ENCODE measurements at places on chromosomes 2 and 18. TPM values are rescaled to one million over a fixed set of nuclear protein-coding genes. Genes with fewer than 3 reads are reported as not detected.

The DES gene
- 29.3 TPM for total RNA-seq

The CFC1 gene
- not detected for total RNA-seq

The CROCC2 gene
- 0.12 TPM for total RNA-seq

The TMEM200C gene
- 0.12 TPM for total RNA-seq

The FRZB gene
- total RNA-seq = 0.32 TPM

The CD207 gene
- total RNA-seq = not detected

The OTOS gene
- not detected for total RNA-seq

The LIMS4 gene
- 0.20 TPM for total RNA-seq

The KLHL30 gene
- 0.08 TPM for total RNA-seq

The ASB18 gene
- not detected for total RNA-seq

The CAVIN2 gene
- 8.7 TPM for total RNA-seq

The AMER3 gene
- total RNA-seq = not detected

The PEX13 gene
- 20.4 TPM for total RNA-seq

The APCDD1 gene
- total RNA-seq = 42.2 TPM

The UGT1A5 gene
- total RNA-seq = 0.68 TPM

DNA sequence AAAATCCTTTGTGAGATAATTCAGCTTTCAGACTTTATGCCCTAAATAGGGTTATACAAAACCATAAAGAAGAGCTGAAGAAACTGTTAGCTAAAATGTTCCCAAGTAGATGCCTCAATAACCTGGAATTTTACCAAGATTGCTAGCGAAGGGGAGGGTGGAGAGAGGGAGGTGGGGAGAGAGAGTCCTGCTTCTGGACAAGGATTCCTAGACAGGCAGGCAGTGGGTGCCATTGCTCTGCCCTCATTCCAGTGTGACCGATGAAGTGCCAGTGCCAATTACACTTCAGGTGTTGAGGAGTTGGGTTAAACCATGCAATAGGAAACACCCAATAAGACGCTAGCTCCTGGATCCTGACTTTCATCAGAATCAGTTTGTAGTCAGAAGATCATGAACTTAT, 18.1 kb downstream of the LAPTM4A start:
- no peak for ATAC-seq

DNA sequence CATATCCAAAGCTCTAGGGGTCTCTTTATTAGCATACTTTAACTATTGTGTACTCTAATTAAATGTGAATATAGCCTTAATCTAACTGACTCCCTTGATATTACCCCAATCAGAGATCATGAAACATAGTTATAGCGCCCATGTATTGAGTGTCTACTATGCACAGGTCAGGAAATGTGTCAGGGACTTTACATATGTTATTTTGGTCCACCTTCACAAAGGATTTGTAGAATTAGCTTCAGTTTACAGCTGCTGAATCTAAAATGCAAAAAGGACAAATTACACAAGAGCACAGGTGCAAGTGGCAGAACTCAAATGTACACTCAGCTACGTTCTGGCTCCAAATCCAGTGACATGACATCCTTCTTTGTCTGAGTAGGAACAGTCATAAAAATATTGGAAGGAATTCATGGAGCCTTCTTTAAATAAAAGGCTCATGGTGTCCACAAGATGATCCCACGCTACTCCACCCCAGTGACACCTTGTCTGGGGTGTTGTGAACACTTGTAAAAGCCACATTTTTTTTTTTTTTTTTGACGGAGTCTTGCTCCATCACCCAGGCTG, 38.7 kb upstream of the ATL2 start:
- ATAC-seq = peak; percentile 12

- peak; percentile 97 for ATAC-seq
These were observed 42.5 kb downstream of the TRIB2 start for GRCh38 chr2:12759248-12759647.

- no peak for ATAC-seq
These were observed 30.4 kb upstream of the MAPRE3 start for GRCh38 chr2:26940001-26940400.

DNA sequence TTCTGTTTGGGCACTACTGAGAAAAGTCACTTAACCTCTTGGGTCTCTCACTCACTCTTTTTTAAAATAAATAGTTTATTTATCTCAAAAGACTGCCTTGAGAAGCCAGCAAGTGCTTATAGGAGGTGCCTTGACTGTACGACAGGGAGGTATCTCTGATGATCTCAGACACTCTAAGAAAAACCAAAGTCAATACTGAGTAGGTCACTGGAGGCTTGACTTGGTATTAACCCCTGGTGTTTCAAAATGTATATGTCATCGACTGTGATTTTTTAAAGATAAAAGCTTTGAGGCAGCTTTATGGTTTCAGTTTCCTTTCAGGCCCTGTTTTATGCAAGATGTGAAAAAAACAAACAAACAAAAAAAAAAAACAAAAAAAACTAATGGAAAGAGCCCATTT, 33.7 kb downstream of the MREG start:
- peak; percentile 61 for ATAC-seq

DNA sequence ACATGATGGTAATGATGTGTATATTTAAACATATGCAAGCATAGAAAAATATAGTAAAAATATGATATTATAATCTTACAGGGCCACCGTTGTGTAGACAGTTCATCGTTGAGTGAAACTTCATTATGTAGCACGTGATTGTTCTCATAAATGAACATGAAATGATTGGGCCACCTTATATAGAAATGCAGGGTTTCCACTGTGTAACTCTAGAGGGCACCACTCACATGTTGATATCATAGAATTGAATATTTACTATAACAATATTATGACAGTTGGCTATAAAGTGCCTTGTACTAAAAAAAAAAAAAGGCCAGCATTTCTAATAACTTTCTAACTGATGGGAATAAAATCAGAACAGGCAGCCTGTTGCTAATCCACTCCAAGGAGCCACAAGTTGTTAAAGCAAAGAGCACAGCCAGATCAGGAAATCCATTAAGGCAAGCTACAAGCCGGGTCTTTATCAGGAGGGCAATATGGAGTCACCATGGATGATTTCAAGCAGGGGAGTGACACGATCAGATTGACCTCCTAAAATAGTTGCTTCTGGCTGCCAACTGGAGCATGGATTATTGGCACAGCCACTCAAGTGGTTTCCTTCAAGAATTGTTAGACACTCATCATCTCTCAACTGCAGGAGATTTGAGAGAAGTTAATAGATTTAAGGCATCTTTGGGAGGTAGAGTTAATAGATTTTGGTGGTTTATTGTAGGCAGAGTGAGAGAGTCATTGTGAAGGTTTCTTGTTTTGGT, 16.7 kb downstream of the IL1F10 start:
- peak; percentile 62 for ATAC-seq

DNA sequence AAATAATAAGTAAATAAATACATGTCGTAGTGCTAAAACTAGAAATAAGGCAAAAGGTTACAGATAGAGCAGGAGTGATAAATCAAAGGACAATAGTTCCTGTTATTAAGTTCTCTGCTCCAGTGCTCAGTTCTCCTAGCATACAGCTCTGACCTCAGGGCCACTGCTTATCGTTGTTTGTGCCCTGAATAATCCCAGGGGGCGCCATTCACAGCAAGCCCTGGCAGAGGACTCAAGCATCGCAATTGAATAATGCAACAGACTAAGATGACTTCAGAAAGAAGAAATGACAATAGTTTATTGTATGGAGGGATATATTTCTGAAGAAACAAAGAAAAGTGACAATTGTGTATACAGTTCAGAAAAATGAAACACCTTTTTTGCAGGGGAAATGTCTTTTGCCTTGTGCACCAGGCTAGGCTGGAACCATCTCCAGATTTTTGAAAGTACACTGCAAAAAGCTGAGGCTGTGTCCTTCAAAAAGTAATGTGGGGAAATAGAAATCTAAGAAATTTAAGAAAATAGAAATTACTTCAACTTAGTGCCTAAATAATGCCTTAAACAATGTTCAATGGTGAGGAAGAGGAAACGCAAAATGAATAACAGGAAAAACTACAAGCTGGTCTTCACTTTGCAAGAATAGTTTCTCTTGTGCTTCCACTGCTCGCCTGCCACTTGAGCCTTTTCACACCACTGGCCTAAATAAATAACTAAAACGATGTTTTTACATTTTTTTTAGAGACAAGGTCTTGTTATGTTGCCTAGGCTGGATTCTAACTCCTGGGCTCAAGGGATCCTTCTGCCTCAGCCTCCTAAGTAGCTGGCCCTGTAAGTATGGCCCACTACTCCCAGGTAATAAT, 19.0 kb upstream of the CCNYL1 start:
- ATAC-seq = no peak

DNA sequence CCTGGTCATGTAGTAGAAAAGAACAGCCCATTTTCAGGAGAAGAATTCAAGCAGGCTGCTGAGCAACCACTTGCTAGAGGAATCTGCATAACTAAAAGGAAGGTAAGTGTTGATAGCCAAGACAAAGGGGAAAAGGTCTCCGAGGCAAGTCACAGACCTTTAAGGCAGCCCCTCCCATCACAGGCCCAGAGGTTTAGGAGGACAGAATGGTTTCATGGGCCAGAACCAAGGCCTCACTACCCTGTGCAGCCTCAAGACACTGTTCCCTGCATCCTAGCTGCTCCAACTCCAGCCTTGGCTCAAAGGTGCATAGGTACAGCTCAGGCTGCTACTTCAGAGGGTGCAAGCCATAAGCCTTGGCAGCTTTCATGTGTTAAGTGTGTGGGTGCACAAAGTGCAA, 238.6 kb upstream of the CYP26B1 start:
- no peak for ATAC-seq

- ATAC-seq = peak; percentile 98
These were observed 31.1 kb downstream of the NAB1 start for GRCh38 chr2:190679813-190680591.

GRCh38 chr2:49936965-49937364, 782.6 kb upstream of the FSHR start:
- no peak for ATAC-seq

DNA sequence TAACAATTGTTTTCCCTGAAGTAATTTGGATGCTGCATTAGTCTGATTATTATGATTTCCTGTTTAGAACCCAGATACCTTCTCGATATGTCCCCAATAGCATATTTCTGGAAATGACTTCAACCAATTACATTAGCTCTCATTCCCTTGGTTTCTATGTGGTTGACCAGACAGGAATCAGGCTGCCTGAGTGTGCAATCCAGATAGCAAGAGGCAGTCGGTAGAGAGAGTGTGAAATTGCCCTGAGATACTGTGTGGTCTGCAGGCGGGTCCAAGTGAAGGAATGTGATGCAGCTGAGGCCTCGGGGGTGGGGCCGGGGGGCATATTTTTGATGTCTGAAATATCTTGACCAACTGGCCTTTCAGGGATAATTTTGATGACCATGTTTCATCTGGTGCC, 143.9 kb upstream of the ITGA6 start:
- no peak for ATAC-seq

GRCh38 chr2:89851583-89851905, 1160.1 kb downstream of the RPIA start:
- no peak for ATAC-seq

- ATAC-seq = no peak
These were observed 177.9 kb downstream of the PTH2R start for GRCh38 chr2:208584378-208584985.

DNA sequence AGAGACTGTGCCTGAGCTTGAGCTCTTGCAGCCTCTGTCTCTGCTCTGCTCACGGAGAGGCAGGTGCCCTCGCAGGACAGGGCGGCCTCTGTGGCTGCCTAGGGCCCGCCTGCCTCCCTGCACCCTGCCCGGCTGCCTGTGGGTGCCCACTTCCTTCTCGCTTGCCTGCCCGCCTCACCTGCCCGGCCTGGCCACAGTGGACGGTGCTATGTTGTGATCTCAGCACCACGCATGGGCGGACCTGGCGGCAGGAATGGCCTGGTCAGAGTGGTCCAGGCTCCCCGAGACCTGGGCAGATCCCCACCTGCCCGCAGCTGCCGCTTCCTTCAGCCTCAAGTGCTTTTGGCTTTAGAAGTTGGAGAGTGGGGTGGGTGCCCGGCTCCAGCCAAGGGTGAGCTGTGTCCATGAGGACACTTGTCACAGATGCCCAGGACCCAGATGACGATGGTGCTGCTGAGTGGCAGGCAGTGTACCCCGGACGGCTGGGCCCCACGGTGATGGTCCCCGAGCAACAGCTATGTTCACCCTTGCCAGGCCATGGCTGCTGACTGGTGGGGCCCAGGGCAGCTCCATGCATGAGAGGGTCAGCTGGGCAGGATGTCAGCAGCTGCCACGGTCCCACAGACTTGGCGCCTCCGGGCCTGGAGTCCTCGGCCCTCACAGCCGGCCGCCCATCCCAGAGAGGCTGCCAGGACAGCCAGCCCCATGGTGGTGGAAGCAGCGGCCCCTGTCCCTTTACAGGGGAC, 25.3 kb downstream of the RTP5 start:
- peak; percentile 2 for ATAC-seq

- peak; percentile 70 for ATAC-seq
These were observed 42.1 kb downstream of the BMP10 start for GRCh38 chr2:68828887-68829708.

- no peak for ATAC-seq
These were observed 129.8 kb downstream of the HNMT start for GRCh38 chr2:138094031-138094430.

DNA sequence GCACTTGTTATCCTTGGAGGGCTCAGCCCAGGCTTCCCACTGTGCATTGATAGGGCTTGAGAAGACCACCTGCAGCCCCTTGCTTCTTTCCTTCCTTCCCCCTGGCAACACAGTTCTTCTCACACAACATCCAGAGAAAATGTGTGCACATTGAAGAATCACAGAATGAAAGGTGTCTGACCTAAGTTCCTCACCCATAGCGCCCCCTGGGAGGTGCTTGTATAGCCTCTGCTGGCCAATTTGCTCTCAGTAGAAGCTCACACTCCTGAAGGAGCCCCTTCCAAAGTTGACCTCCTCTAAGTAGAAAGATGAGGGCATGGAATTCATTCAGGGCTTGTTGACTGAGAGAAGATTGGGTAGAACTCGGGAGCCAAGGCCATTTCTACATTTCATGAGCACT, 758.4 kb upstream of the KLHL29 start:
- no peak for ATAC-seq

GRCh38 chr2:164719996-164720941, 99.0 kb upstream of the GRB14 start:
- peak; percentile 49 for ATAC-seq

- no peak for ATAC-seq
These were observed 557 bp upstream of the DSG2 start for GRCh38 chr18:31497404-31497835.

GRCh38 chr2:240685771-240686371, 3.2 kb upstream of the AQP12B start:
- no peak for ATAC-seq

Data from esophagus mucosa (tissue), 1 donor.